EH (cell line): ENCODE measurements at places on chromosomes 5 and 9.

DNA sequence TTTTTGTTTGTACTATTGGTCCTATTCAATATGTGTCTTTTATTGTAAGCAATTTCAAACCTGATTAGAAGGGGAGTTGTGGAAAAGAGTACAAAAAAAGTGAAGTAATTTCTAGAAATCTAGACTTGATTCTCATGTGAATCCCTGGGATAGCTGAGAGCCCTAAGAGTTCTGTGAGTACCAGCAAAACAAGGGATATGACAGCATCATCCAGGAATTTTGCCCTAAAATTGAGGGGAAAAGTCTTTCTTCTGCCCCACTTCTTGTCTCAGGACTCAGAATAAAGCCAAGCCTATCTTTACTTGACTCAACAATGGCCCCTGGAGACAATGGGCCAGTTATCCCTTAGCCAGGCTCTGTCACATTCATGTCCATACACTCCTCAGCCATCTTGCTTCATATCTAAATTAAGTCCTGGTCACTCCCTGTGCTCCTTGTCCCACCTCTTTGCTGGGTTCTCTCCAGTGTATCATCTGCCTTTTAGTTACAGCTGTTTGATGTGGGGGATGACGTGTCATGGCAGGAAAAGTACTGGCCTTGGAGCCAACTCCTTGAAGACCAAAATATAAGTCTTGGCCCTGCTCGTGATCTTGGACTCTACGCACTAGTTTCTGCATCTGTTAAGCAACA is 81.2 kb downstream of the ADAMTS12 start:
- peak; percentile 60 for DNase-seq

DNA sequence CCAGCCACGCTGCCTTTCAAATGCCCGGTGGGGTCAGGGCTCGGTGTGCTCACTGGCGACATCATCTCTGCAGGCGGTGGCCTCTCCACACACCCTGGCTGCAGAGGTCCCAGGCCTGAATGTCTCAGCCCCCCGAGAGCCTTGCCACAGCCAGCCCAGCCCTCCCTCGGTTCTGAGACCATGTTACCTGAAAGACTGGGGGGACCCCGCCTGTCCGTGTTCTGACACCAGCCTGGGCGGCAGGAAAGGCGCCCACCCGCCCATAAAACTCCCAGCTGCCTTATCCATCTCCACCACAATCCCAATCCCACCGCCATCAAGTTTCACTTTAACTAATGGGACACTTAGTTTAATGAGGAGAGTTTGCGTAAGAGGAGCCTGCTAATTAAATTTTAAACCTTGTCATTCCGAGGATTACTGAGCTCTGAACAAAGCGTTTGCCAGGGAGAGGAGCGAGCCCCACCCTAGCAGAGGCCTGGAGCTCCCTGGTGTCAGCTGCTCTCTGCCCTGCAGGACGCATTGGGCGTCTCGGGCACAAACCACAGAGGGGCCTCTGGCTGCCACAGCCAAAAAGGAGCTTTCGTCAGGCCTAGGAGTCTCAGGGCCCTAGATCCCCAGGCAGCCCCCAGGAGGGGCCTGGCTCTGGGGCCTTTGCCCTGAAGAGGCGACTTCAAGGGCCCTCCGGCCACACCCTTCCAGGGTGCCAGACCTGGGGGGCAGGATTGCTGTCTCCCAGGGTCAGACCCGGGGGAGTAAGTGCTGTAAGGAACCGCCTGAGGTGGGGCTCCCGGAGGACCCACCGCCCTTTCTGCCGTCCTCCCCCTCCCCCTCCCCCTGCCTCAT is 15.3 kb downstream of the LHX3 start:
- DNase-seq = peak; percentile 13

- no peak for DNase-seq
Measured at GRCh38 chr9:133937120-133937519, 55.0 kb downstream of the VAV2 start.

GRCh38 chr5:74541381-74541781 is 99.1 kb downstream of the ENC1 start:
- peak; percentile 89 for DNase-seq

- DNase-seq = peak; percentile 69
Measured at GRCh38 chr9:95507464-95508241, 9.1 kb downstream of the PTCH1 start.

DNA sequence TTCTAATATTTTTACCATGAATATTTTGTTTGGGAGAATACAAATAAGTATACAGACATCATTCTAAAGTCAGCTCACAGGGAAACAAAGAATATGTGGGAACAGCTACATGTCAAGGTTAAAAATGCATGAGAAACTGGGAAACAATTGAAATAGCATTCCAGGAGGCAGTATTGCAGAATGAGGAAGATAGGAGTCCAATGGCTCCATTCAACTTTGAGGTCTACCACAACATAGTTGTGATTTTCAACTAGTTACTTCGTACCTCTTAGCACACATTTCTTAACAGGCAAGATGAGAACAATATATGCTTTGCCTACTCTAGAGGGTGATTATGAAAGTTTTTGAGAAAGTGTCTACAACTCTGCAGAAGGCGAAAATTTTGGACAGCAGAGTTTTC is 35.2 kb upstream of the CAST start:
- DNase-seq = peak; percentile 95

GRCh38 chr5:168706655-168707069 is 127.5 kb upstream of the PANK3 start:
- peak; percentile 59 for DNase-seq

DNA sequence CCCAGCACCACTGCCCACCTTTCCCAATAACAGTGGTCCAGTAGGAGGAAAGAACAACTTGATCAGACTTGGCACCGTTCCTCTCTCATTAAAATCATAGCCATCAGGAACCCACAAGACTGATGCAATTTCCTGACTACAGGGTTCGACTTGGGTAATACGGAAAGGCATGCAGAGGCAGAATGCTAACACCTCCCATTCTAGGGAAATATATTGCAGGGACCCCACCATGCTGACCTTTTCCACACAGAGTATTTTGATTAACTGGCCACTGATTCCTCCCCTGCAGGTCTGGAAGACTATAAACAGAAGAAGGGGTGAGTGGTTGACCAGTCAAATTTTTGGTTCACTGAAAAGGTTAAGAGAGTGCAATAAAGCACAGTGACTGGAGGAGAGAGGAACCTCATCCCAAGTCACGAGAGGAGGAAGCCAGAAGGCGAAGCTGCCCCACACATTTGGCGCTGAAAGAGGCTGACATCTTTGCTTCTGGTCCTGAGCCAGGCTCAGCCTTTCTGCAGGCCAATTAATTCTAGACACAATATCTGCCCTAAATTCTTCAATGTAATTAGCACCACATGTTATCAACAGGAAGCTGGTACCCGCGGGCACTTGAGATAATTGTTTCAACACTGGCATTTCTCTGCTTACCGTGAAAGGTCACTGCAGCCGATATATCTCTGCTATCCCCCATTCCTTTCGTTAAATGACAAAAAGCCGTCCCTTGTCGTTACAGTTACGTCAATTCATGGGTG is 64.7 kb upstream of the SPOCK1 start:
- DNase-seq = peak; percentile 99

DNA sequence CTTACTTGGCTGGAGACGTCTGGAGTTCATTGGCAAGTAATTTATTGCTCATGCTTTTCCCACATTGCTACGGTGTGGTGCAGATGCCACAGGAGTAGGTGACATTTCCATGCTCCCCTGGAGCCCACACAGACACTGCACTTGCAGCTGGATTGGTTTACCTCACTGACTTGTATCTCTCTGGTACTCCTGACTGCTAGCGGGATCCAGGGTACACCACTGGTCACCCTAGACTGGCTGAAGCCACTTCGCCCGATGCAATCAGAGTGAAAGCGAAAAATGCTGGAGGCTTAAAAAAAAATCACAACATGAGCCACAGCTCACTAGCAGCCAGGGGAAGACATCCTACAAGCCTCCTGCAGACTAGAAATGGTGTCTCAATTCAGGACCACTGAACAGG is 32.6 kb upstream of the SLIT3 start:
- no peak for DNase-seq

- DNase-seq = no peak
Measured at GRCh38 chr9:86563936-86564335, 209.7 kb upstream of the TUT7 start.

DNA sequence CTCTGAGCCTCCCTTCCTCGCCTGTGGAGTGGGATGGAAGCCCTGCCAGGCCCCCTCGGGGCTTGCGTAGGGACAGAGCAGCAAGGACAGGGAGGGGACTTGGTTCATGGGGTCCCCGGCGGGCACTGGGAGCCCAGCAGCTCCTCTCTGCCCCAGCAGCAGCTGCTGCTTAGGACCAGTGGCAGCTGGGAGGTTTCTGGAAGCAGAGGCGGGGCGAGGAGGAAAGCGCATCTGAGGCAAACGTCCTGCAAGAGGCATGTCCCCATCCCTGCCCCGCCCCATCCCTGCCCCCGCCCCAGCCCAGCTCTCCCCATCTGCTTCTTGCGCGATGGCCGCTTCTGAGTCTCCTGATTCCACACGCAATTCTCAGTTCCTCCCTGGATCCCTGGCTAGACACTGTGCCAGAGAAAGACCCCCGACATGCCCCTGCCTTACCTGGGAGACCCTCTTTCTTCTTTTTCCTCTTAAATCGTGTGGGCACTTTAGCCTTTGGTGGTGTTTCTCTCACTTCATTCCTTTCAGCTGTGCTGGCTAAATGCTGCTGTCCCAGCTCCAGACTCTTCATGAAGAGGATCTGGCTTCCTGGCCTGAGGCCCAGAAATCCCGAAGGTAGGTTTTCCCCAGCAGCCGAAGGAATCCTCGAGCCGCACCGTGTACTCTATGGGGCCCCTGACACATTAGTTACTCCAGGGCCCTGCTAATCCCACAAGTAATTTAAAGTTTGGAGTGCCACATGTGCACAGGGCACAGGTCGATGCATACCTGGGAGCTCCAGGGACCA is 4.4 kb upstream of the OR2S2 start:
- peak; percentile 88 for DNase-seq

- DNase-seq = no peak
Measured at GRCh38 chr5:171882118-171882517, 96.5 kb downstream of the SMIM23 start.

DNA sequence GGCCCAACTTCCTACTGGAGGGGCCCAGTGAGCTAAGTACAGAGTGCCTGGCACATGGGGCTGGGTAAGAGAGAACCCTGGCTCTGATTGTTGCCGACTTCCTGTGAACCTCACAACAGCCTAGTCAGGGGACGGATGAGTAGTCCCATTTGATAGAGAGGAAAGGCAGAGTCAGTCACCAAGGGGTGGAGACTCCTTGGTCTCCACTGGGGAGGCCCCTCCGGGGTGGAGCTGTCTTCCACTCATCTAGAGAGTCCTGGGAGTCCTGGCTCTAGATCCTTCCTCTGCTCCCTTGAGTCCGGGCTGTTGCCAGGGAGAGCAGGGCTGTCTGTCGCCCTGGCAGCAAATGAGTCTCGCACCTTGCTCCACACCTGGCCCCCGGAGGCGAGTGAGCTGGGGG is 8.0 kb downstream of the GRK6 start:
- no peak for DNase-seq

GRCh38 chr5:96117771-96118651 is 156.4 kb upstream of the ELL2 start:
- peak; percentile 77 for DNase-seq

- no peak for DNase-seq
Measured at GRCh38 chr5:124707520-124707919, 38.9 kb downstream of the ZNF608 start.

GRCh38 chr9:86639899-86640379 is 285.7 kb upstream of the TUT7 start:
- DNase-seq = no peak

GRCh38 chr5:80302636-80303035 is 17.2 kb upstream of the SPZ1 start:
- no peak for DNase-seq

- DNase-seq = peak; percentile 65
Measured at GRCh38 chr5:103526164-103526915, 36.2 kb downstream of the NUDT12 start.

- no peak for DNase-seq
Measured at GRCh38 chr9:93871286-93871685, 83.9 kb downstream of the BARX1 start.
